ENCODE measurements at places on chromosomes 1 and 21.

- DNase-seq: no peak
Measured at GRCh38 chr21:46426313-46427046, 32.2 kb upstream of the DIP2A start.

DNA sequence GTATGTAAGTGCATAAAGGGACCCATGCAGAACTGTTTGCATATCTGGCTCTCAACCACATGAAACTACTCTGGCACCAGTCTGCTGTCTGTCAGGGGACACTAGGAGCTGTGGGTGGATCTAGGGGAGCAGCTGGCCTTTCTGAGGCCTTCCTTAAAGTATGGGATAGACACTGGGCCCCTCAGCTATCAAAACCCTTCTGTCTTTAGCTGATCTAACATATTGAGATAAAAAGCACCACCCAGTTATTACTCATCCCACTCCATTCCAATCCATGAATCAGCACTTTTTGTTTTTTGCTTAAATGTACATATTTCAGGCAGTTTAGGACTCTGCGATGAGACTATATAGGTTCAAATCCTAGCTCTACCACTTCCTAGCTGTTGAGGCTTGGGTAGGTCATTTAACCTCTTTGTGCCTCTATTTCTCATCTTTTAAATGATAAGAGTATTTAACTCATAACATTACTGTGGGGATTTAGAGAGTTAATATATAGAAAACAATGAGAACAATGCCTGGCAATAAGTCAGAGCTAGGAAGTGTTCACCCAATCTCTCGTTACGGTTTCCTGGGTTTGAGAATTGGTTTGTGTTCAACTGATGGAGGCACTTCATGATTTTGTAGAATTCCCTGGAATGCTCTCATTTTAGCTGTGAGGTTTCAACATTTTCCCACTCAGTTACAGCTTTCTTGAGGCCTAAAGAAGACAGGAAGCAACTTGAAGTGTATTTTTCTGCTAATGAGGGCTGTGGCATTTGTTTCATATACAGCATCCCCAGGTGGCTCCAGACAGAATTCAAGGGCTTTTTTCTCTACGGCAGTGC, 68.9 kb downstream of the LRIG2 start:
- no peak for DNase-seq

DNA sequence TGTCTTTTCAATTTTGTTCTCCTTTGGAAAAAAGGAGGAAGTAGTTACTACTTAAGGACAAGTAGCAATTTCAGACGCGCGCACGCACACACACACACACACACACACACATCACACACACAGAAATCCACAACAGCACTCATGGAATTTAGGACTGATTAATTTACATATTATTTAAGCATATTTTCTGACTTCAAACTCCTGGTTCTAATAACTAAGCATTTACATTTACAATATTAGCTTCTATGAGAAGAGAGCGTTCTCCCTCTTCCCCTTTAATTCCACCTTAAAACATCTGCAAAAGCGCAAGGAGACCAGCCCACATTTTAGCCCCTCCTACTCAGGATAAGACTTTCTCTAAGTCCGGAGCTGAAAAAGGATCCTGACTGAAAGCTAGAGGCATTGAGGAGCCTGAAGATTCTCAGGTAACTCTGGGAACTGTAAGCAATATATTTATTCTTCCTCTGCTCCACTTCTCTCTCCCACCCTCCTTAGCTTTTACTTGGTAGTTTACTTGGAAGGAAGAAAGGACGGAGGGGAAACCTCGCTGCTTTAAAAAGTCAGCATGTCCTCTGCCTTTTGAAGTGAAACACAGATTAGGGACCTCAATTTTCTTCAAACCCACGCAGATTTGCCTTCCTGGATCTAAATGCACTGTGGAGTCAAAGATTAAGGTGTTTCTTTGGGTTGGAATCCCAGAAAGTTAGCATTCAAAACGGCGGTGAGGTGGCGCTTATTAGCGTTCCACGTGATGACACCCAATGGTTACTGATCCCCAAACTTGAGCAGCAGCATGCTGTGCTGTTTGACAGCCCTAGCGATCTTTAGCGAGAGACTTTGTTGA, at the start of gene PLA2G4A:
Gene PLA2G4A, plus strand, starts transcription at position 339 of the 844 bp plus-strand sequence. CDS start 25,406 bp downstream, outside the sequence.
- DNase-seq: no peak

DNA sequence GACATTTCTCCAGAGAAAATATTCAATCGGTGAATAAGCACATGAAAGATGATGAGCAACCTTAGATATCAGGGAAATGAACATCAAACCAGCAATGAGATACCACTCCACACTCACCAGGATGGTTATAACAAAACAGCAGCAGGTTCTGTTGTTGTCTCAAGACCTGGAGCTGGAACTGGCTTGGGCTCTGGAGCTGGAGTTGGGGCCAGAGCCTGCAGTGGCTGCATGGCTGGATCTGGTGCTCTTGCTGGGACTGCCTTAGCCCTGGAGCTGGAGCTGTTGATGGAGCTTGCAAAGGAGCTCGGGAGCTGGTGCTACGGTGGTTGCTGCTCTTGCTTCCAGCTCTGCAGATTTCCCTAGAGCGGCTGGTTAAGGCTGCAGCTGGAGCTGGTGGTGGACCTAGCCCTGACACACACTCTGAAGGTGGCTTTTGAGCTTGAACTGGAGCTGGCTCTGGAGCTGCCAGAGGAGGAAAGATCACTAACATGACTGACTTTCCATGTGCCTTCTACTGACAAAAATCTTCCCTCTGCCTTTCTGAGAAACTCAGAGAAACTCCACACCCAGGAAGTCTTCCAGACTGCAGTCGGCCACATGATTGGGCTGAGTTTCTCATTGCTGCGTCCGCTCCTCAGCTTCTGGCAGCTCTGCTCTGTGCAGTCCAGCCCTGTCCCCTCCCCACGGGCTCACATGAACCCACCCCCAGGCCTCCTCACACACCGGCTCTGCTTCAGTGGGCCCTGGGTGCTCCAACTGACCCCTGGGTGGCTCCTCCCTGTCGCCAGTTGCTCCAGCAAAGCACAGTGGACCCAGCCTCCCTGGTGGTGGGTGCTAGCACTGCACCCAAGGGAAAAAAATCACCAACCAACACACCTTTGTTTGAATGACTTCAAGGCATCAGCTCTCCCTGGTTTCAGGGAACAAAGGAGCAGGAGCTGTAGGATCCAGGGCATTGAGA, 139.1 kb upstream of the FMN2 start:
- DNase-seq: no peak
